GF-D8 (cell line): ENCODE measurements at places on chromosomes 13 and 19.

DNA sequence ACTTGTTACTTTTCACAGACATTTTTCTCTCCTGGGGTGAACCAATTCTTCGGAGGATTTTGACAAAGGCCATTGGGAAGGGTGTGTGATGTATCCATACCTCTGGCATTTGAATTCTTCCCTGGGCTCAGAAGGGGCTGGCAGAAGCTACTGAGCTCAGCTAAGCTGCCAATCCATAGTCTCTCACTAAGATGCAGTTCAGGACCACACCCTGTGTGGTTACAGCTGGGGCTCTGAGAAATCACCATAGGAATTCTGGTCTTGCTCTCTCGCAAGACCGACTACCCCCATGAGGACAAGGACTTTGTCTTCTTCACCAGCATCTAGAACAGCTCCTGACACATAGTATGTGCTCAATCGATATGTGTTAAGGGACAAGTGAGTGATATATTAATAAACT lies 6.0 kb downstream of the C13orf42 start:
- DNase-seq = no peak

DNA sequence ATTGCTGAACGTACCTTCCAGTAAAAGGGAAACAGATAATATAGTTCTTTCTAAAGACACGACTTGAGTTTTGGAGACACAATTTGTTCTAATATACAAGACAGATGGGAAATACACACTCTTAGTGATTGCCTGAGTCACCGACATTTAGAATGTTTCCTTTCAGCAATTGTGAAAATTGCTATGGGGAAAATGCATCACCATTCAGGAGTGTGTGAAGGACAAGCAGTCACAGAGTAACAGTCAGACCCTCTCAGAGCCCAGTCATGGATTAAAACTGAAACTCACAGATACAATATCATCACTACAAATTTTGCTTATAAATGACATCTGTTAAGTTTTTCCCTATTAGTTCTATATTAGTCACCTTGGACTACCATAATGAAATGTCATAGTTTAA lies 286.1 kb downstream of the SPRY2 start:
- no peak for DNase-seq

DNA sequence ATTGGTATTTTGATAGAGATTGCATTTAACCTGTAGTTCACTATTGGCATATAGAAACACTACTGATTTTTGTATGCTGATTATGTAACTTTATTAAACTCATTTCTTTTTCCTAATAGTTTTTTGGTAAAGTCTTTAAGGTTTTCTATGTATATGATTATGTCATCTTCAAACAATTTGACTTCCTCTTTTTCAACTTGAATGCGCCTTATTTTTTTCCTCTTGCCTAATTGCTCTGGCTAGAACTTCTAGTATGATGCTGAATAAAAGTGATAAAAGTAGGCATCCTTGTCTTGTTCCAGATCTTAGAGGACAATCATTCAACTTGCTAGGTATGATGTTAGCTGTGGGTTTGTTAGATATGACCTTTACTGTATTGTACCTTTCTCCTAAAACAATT lies 1034.9 kb downstream of the PCDH9 start:
- peak; percentile 38 for DNase-seq

DNA sequence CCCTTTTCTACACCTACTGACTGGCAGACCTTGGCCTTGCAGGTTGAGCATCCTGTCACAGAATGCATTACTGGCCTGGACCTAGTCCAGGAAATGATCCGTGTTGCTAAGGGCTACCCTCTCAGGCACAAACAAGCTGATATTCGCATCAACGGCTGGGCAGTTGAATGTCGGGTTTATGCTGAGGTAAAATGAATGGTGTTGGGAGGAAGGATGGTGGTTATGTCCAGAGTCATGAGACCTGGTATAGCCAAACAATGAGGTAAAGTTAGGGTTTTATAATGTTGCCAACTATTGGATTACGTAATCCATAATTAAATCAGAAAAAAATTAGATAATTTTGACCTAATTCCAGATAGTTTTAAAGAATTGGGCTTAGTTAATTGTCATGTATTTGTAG lies 212.5 kb downstream of the PCCA start:
- no peak for DNase-seq

DNA sequence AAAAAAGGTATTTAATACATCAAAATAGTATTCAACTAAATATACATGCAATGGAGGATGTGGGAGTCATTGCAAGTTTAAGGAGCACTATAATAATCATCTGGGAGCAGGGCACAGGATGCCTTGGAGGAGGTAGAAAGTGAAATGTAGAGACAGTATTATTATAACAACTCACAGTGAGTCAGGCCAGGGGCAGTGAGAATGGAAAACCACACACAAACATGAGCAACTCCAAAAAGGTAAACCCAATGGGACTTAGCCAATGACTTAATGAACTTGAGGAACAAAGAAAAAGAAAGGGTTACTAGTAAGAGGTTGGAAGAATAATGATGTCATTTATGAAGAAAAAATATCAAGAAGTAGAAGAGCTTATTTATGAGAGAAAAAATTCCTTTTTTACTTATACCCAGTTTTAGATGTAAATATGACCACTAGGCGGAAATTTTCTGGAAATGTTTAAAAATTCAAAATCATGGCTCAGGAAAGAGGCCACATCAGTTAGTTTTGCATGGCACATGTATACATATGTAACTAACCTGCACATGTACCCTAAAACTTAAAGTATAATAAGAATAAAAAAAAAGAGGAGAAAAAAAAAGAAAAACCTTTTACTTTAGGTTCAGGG lies 389.3 kb downstream of the SUCLA2 start:
- DNase-seq = no peak

DNA sequence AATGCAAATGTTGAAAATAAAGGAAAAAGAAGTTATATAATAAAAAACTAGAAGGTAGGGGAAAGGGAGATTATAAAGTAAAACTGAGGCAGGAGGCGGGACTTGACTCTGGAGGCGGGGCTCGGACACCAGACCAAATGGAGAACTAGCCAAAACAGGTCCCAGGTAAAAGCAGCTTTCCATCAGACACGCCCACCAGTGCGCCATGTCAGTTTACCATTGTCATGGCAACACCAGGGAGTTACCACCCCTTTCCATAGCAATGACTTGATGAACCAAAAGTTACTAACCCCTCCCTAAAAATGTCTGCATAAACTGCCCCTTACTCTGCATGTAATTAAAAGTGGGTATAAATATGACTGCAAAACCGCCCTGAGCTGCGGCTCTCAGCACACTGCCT lies 70.9 kb downstream of the PEPD start:
- DNase-seq = no peak

GRCh38 chr19:47719047-47719859 lies 6.0 kb downstream of the EHD2 start:
- DNase-seq = no peak

GRCh38 chr19:40243181-40243580 lies 16.7 kb upstream of the CCNP start:
- no peak for DNase-seq

DNA sequence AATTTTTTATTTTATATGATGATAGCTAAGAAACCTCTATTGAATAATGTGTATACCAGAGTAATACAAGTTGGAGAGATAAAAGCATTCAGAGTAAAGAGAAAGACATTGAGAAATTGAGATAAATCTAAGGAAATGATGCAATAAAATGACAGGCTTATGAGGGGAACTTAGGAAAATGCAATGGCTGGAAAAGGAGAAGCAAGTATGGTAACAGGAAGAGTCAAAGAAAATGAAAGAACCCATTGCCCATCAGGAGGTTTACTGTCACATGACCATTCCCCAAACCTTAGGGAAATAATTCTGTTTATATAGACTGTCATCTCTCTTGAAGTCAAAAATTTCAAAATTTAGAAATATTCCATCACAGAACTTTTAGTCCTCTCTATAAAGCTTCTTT lies 808.0 kb upstream of the PRR20A start:
- peak; percentile 81 for DNase-seq

GRCh38 chr19:10639836-10640235 lies 14.3 kb upstream of the ILF3 start:
- DNase-seq = peak; percentile 70

- DNase-seq = no peak
These were observed 15.3 kb downstream of the DYRK1B start for GRCh38 chr19:39818626-39819097.

DNA sequence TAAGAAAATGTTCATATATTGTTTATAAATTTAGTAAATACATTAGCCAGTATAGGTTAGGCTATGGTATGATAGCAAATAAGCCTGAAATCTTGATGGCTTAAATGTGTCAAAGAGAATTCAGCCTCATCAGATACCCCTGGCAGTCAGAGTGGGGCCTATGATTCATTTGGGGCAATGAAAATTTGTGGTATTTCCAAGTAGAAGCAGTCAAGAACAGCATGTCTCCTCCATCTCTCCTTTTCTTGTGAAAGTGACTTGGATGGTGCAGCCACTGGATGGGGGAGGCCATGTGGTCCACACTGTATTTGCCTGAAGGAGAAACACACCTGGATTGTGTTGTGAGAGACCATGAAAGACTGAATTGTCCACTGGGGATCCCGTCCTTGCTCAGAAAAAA lies 82.7 kb downstream of the DLEU7 start:
- DNase-seq = no peak

DNA sequence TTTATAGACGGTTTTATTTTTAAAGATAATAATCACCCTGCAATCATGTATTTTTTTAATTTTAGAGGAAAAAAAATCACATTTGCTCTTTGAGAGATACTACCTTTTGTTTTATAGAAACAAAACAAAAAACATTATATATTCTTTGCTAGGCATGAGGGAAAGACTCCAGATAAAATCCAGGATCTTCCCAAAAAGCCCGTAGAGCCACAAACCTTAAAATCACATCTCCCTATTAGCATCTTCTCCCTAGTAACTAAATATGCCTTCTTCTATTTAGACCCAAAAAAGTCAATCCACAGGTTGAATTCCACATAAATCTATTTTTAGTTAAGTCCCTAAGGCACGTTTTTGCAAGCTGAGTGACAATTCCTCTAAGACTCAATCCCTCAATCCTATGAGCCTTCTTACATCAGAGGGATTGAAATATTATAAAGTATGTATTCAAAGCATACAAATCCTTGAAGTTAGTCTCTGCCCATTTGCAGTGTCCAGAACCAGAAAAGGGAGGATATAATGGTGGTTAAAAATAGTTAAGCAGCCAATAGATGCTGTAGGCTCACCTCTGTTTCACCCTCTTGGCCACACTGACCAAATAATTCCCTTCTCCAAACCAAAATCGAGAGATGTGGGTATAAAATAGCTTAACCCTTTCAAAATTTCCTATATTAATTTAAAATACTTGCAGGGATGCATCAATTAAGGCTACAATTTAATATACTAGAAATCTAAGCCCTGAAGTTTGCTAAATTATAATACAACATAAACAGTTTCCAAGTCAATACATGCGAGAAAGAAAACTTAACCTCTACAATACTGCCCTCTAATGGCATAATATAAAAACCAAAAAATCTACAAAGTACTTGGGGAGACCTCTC lies 64.0 kb downstream of the SERP2 start:
- DNase-seq = peak; percentile 46

GRCh38 chr13:41995946-41996345 lies 35.0 kb upstream of the VWA8 start:
- peak; percentile 21 for DNase-seq

- no peak for DNase-seq
These were observed 29.7 kb downstream of the MCF2L start for GRCh38 chr13:112998521-112999280.

GRCh38 chr19:7799640-7800355 lies 30.2 kb upstream of the EVI5L start:
- DNase-seq = peak; percentile 39

DNA sequence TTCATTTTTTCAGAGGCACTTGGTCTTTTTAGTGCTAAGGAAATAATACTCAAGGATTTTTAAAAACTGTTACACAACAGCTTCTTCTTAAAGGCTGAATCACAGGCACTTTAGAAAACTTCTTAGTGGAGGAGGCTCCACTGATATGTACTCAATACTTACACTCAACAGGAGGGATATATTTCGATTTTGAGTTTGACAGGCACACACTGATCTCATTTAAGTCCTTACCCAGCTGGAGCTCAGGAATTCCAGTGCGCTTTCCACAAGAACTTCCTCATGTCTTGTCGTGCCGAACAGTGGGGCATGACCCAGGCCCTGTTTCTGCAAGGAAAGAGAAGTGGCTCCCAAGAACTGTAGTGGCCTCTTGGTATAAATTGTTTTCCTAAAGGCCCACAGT lies 103.8 kb downstream of the RGCC start:
- DNase-seq = no peak

DNA sequence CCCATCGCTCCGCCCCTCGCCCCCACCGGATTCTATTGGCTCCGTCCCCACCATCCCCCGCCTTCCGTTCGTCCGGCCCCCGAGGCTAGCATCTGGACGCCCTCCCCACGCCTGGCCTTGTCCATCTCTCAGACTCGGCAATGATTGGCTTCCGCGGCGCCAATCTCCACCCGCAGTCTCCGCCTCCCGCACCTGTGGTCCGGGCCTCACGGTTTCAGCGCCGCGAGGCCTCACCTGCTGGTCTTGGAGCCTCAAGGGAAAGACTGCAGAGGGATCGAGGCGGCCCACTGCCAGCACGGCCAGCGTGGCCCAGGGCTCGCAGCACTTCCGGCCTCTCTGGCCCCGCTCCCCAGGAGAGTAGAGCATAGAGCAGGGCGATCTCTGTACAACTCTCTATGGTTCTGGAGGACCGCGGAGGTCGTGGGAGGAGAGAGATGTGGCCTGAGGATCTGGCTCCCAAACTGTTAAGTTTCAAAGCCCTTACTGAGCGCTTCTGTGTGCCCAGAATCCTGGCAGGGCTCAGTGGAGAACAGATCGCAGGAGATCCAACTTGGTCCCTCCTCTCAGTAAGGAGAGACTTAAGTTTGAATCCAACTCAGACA lies at the start of gene ERCC1:
ERCC1 (minus strand) TSS at position 329 of the 602 bp plus-strand sequence. CDS start 543 bp downstream, outside the sequence.
- DNase-seq = peak; percentile 85

- DNase-seq = no peak
These were observed 539.9 kb downstream of the OLFM4 start for GRCh38 chr13:53568491-53568890.

GRCh38 chr13:24168979-24169378 lies 8.5 kb downstream of the SPATA13 start:
- DNase-seq = no peak

- no peak for DNase-seq
These were observed 9.4 kb upstream of the CEACAM16 start for GRCh38 chr19:44689290-44690130.

DNA sequence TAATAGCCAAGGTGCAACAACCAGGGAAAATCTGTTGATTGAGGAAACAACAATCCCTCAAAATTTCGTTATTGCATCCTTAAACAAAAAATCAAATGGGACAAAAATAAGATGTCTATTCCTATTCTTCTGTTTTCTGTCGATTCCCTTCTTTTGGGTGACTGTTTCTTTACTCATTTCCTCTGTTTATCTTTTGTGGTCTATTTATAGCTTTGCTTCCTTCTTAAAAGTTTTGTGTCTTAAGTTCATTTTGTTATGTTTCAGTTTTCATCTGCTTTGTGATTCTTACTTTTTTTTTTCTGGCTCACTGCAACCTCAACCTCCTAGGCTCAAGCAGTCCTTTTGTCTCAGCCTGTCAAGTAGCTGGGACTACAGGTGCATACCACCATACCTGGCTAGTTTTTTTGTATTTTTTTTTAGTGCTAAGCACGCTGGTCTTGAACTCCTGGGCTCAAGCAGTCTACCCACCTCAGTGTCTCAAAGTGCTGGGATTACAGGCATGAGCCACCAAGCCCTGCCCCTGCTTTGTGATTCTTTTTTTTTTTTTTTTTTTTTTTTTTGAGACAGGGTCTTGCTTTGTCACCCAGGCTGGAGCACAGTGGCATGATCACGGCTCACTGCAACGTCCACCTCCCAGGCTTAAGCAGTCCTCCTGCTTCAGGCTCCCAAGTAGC lies 10.4 kb downstream of the ZNF146 start:
- DNase-seq = no peak
